Pericardium fibroblast (primary cell): ENCODE measurements at places on chromosomes 16 and 17. TPM values are rescaled to one million over a fixed set of nuclear protein-coding genes. Genes with fewer than 3 reads are reported as not detected.

The C16orf54 gene
- not detected in 2 replicates for total RNA-seq

The CACNG3 gene
- not detected in 2 replicates for total RNA-seq

The MRPL28 gene
- 86.1 and 88.2 TPM in 2 replicates for total RNA-seq

The CRAMP1 gene
- 7.0 and 7.2 TPM in 2 replicates for total RNA-seq

The NPIPB6 gene
- under 0.01 and 0.09 TPM in 2 replicates for total RNA-seq

The MEFV gene
- total RNA-seq: not detected in 2 replicates

The EPX gene
- not detected in 2 replicates for total RNA-seq

The CACNB1 gene
- 6.1 and 21.4 TPM in 2 replicates for total RNA-seq

The PIRT gene
- total RNA-seq: not detected in 2 replicates

The GSDMA gene
- not detected in 2 replicates for total RNA-seq

The KCNJ16 gene
- 0.34 TPM in 1 of 2 replicates, not detected in the other for total RNA-seq

The BICDL2 gene
- total RNA-seq: 0.23 TPM in 1 of 2 replicates, not detected in the other

The NAGS gene
- 1.1 and 2.9 TPM in 2 replicates for total RNA-seq

The CSHL1 gene
- total RNA-seq: not detected in 2 replicates

The TBC1D3K gene
- total RNA-seq: 0.12 TPM in 1 of 2 replicates, not detected in the other

The ARL17B gene
- total RNA-seq: 0.68 and 2.0 TPM in 2 replicates

The CDRT4 gene
- total RNA-seq: 0.12 and 3.0 TPM in 2 replicates

The PDE6G gene
- total RNA-seq: not detected in 2 replicates

The MEIOC gene
- not detected in 2 replicates for total RNA-seq

The YPEL2 gene
- 5.8 and 20.9 TPM in 2 replicates for total RNA-seq
